Activated CD4-positive, alpha-beta T cell treated with anti-CD3 and anti-CD28 coated beads for 24 hours (primary cell): ENCODE measurements at places on chromosomes 1 and 21.

GRCh38 chr1:215082532-215083382 is at the start of gene KCNK2:
TSS of gene KCNK2 (plus strand) at chr1:215082737. CDS start at chr1:215083386, 649 bp downstream.
- no peak for DNase-seq

DNA sequence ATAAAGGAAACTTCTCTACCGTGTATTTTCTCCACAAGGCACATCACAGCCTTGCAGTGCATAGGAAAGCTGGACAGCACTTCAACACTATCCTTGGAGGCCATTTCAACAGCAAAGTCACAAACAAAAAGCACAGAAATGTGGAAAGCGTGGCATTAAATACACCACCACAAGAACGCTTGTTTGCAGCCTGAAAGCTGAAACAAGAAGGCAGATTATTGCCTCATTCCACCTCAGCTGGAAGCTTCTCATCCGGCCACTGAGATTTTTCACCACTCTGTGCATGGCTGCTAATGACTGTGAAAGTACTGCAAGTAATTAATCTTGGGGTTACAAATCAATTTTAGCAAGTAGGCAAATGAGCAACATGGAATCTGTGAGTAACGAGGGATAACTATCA is 50.9 kb upstream of the GALNT2 start:
- DNase-seq: no peak

GRCh38 chr1:8443558-8444194 is 125.8 kb downstream of the SLC45A1 start:
- no peak for DNase-seq

DNA sequence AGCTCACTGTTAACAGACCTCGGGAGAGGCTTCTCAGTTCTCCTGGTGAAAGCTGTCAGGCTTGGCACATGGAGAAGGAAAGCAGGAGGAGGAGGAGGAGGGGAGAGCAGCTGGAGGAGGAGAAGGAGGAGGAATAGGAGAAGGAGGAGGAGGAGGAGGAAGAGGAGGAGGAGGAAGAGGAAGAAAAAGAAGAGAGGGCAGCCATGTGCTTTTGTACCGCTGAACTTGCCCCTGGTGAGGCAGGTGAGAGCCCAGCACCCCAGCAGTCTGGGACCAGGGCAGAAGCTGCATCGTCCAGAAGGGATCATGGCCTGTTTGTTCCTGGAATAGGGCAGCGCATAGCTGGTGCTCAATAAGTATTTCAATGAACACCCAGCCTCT is 21.3 kb upstream of the GRHL3 start:
- no peak for DNase-seq

DNA sequence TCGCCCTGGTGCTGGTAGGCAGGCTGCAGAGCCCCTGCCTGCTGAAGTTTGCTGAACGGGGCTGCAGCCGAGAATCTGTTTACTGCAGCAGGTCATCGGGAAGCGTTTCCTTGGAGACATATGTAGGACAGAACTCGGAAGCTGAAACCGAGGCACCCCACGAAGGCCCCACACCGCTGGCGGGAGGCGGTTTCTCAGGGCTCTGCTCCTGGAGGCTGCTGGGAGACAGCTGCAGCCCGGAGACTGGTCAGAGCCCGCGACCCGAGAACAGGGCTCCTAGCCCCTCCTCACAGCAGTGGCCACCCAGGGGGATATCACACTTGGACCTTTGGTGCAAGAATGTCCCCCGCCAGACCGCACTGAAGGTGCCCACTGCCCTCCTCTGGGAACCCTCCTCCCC is 12.7 kb upstream of the PLCH2 start:
- DNase-seq: no peak

DNA sequence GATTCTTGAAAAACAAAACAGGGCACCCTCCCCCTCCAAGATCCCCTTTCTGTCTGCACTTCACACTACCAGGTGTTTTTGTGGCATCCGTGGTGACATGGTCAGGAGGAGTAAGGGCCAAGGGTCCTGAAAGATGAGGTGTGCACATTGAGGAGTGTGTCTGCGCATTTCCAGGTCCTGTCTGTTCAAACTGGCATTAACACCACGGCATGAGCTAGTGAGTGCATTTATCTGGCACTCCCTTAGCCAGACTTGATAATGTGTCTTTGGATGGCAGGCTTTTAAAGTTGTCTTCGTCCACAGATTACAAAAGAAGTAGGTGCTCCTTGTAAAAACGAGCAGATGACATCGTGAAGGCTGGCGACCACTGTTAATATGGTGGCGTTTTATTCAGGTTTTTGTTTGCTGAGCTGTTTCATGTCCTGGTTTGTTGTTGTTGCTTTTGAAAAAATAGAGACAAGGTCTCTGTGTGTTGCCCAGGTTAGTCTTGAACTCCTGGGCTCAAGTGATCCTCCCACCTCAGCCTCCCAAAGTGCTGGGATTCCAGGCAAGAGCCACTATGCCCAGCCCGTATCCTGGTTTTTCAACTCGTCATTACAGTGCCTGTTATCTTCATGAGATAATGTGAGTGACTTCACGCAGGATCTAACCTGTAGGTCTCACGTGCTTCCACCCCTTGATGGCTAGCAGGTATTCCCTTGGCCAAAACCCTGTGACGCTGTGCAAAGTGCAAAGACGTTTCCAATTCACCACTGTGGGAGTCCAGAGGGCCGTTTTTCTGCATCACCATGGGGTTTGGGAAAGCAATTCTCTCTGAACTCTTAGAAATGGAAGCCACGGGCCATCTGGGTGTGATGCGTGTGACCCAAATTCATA is 4.2 kb downstream of the TMEM51 start:
- DNase-seq: no peak

DNA sequence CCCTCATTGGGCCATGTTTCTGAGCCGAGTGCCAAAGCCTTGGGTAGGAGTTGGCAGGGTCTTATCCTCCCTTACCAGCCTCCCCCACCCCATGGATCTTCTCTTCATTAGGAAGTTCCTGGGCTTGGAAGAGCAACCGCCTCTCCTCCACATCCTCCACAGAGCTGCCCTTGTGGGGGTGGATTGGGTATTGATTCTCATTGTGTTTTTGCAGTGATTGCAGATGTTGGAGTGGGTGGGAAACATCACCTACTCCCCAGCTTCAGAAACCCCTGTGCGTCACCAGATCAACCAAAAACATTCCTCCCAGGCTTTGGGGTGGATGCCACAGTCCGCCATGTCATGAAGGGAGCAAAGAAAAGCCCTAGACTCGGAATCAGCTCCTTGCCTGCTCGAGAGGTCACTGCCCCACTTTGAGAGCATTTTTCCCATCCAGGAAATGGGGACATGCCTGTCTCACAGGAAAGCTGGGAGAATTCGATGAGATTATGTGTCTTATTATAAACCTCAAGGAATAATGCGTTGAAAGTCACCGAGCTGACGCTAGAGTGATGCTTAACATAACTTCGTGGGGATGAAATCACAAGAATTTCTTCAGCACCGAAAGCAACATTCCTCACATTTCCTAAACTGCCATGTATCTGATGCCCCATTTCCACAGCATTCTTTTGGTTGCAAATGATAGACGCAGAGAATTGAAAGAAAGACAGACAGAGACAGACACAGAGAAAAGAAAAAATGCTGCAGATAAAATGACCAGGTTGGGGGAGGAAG is 44.7 kb upstream of the ZBTB40 start:
- no peak for DNase-seq

GRCh38 chr1:54615531-54616279 is 7.6 kb downstream of the FAM151A start:
- DNase-seq: no peak

DNA sequence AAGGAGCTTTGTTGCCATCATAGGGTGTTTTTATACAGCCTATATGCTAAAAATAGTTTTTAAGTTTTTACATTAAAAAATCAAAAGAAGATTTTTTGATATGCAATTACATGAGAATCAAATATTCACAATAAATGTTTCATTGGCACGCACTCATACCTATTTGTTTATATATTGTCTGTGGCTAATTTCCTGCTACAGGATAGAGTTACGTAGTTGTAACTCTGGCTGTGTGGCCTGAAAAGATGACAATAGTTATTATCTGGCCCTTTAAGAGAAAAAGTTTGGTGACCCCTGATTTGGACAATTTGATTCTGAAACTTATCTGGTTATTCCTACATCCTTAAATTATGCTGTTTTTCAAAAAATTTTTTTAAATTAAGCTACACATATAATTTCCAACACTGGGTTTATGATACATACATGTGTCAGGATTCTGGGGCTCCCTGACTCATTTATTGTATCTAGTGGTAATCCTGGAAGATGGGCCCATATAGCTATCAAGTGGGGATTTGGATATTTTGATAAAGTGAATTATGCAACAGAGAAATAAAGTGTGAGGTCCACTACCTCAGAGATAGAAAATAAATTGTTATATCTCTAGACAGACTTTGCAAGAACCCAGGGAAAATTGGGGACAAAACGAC is 370.2 kb upstream of the LYPLAL1 start:
- DNase-seq: no peak

- DNase-seq: no peak
Measured at GRCh38 chr1:181392613-181393220, 90.6 kb upstream of the CACNA1E start.

DNA sequence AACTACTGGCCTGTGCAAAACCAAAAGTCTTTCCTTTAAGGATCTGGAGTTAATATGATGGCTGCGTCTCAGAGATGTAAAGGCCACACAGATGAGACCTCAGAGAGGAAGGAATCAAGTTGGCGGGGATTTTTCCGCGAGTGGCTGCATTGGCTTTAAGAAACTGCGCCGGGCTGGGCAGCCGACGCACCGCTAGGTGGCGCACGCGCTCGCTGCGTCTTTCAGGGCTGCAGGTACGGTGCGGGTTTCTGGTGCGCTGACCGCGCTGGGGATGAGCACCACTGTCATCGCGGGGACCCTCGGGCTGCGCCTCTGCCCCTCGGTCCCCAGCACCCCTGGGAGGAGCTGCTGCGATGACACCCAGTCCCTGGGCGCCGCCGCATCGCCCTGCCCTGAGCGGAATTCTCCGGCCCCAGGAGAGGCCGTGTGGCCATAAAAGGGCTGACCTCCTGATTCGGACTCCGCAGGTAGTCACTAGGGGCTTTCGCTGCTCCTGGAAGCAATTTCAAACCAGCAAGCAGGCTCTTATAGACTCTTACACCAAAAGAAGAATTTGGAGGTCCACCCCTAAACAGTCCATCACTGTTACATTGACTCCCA is 241.0 kb downstream of the KCNJ6 start:
- DNase-seq: peak; percentile 55

- DNase-seq: no peak
Measured at GRCh38 chr1:156106624-156107488, 7.7 kb upstream of the LMNA start.

GRCh38 chr21:45152265-45152746 is 77.9 kb downstream of the ADARB1 start:
- peak; percentile 38 for DNase-seq

- no peak for DNase-seq
Measured at GRCh38 chr1:98364544-98364943, 297.0 kb upstream of the SNX7 start.

DNA sequence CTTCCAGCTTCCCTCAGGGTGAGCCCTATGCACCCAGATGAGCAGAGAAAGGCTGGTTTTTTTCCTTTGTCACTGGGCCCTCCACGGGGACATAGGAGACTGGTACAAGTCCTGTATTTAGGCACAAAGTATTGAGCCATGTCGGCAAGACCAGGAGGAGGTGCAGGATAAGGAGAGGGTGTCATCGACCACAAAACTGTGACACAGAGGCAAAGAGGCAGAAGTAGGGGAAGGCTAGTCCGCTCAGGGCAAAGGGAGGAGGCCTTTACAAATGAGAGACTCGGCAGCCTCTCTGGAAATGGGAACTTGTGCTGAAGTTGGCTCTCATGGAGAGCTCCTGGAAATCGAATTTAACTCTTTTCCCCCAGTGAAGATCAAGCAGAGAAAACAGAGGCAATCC is 70.7 kb upstream of the CAMK1G start:
- no peak for DNase-seq

GRCh38 chr1:207001492-207002245 is 30.9 kb downstream of the C1orf116 start:
- DNase-seq: no peak

- no peak for DNase-seq
Measured at GRCh38 chr1:234942879-234943506, 185.6 kb downstream of the TOMM20 start.

GRCh38 chr1:214838351-214838750 is 235.4 kb downstream of the CENPF start:
- no peak for DNase-seq

- DNase-seq: no peak
Measured at GRCh38 chr21:25944672-25945213, 210.0 kb downstream of the GABPA start.
